ENCODE measurements at places on chromosomes 2 and 18.

- DNase-seq: no peak
These were observed 84.2 kb upstream of the FBXO11 start for GRCh38 chr2:47990503-47990902.

DNA sequence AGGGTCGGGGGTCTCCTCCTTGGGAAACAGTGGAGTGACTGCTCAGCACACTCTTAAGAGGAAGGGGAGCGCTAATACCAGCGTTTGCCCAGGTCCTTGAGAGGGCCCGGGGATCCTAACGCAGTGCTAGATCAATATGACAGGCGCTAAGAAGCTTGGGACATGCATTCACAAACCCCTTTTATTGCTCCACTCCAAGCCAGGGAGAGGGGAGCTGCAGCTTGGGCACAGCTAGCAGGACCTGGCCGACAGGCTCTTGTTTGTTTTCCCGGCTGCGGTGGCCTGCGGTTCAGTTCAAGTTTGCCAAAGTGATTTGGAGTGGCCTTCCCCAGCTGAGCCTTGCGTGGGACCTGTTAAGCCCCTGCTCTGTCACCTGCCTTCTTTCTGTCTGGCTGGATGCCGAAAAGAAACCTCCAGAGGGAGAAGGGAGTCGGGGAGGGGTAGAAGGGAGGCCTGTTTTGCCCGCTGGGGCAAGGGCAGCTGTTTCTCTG is 152.1 kb downstream of the GLI2 start:
- DNase-seq: no peak

- DNase-seq: no peak
These were observed 405.7 kb downstream of the FBXO15 start for GRCh38 chr18:73741946-73742345.

DNA sequence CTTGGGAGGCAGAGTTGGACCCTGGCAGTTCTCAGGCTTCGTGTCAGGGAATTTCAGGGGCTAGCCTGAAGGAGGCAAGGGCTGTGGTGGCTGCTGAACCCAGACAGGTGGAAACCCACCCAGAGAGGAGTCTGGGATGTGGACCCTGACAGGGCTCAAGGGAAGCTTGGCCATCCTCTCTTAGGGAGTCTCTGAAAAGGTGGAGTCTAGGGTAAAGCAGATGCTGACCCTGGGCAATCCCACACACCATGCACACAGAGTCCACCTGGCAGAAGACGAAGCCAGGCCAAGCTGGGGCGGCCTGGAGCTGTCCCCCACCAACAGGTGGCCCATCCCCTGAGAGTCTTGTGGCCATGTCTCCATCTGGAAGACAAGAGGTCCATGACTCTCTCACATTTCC is 41.2 kb upstream of the TEX51 start:
- no peak for DNase-seq

GRCh38 chr2:207073801-207074678 is 91.7 kb downstream of the KLF7 start:
- DNase-seq: no peak

GRCh38 chr2:37324786-37325624 is at the start of gene PRKD3:
PRKD3 (minus strand) TSS chr2:37324833; CDS start chr2:37316524, 8,309 bp downstream.
- DNase-seq: peak; percentile 80

DNA sequence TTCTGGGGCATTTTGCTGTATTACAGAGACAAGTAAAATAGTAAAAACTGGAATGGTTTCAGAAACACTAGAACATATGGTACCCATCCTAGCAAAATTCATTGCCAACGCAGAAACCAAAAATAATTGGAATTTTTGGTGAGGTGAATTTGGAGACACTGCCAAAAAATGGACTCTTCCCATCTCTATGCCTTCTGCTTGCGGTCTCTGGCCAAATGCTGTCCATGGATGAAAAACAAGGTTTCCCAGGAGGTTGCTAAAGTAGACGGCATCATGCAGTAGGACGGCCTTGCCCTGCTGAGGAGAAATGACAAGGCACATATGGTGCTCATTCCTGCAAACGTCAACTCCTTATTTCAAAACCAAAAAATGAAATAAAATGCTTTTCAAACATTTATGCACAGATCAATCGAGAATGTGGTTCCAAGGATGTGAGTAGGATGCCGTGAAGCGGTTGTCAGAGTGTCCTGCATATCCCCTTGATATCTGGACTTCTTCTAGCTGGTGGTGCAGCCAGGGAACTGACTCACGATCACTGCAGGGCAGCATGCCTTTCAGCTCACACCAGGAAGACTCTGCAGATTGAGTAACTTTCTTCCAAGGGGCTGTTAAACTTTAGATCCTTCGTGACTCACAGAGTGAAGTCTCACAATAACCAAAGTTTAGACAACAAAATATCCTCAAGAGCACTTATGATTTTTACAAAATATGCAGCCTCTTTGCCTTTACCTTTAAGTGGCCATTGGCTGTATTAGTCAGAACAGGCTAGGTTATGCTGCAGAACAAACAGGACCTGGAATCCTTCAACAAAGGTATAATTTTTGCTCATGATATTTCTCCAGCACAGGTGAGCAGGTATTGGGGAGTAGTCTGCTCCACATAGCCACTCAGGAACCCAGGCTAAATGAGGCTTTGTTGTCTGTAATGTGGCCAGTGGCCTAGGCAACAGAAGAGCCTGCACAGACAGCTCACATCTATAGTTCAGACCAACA is 149.4 kb upstream of the NDUFV2 start:
- no peak for DNase-seq

GRCh38 chr2:197414039-197414438 is 20.8 kb downstream of the SF3B1 start:
- DNase-seq: no peak

DNA sequence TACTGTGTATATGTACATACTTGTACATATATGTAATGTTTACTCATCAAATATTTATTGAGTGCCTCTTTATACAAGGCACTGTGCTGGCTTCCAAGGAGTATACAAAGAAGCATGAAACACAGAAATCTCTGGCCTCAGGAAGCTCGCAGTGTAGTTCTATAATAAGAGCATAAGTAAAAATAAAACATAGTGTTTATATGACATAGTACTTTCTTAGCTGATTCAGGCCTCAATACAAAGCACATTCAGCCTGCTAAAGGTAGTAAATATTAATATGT is 13.9 kb downstream of the STAMBP start:
- no peak for DNase-seq

GRCh38 chr2:192311701-192312460 is 117.1 kb upstream of the TMEFF2 start:
- DNase-seq: no peak

- no peak for DNase-seq
These were observed 10.5 kb upstream of the AGAP1 start for GRCh38 chr2:235483313-235483712.

DNA sequence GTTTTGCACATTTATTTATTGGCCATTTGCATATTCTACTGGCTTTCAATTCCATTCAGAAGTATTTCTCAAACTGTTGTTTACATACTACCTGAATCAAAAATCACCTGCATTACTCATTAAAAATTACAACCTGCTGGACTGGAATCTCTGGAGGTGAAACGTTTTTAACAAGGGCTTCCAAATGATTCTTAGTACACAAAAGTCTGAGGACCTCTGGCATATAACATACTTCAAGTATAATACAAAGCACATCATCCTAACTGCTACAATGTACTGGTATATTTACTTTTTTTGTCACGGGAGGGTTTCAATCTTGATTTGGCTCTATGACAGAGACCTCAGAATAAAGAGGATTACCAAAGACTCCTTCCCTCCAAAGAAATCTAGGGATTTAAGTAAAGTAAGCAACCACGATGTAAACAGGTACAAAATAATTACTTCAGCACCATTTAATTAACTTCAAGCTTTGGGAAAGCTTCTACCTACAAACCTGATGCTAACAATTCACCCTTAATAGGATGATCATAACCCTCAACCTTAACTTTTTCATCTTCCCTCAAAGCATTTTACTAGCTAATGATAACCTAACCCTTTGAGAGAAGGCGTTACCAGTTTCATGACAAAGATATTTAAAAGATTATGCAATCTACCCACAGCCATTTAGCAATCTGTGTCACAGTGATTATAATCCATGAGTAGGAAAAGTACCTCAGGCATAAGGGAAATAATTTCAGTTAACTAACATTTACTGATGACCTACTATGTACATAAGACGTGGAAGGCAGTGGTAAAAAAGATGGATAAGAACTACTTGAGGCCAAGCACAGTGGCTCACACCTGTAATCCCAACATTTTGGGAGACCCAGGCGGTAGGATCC is 24.7 kb downstream of the ATAD2B start:
- DNase-seq: no peak

- DNase-seq: no peak
These were observed 24.6 kb downstream of the FIGN start for GRCh38 chr2:163711258-163711657.

DNA sequence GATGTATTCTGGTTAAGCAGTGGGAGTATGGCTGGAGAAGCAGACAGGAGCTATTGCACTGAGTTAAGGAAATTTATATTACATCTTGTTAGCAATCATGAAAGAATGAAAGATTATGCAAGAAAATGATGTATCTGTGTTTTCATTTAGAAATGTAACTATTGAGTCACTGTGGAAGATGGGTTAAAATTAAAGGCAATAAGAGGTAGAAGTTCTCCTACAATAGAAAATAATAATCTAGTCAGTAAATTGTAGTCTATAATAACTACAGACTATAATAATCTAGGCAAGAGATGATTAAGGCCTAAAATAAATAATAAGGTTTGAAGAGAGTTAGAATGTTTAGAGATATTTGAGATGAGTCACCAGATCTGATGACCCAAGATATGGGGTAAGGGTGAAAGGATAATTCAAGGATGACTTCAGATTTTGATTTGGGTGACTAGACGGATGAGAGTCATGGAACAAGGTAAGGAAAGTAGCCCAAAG is 371.9 kb upstream of the KCNH7 start:
- no peak for DNase-seq

DNA sequence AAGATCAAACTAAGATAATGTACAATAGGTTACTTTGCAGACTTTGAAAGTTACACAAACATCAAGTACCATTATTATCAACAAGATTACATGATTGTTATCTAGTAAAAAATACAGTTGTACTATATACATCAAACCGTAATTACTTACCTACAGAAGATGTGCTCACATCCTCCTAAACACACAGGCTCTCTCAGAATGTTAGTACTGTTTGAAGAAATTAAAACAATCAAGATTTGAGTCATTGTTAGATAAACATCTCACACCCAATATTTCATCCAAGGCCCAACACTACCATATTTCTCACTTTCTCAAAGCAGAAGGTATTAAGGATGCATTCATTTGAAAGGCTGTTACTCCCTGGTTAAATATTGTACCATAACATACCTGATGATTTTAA is 12.6 kb downstream of the BARD1 start:
- no peak for DNase-seq

GRCh38 chr2:212892193-212892592 is 259.2 kb downstream of the IKZF2 start:
- DNase-seq: no peak

GRCh38 chr18:6362559-6363129 is 52.1 kb downstream of the L3MBTL4 start:
- DNase-seq: no peak

- no peak for DNase-seq
These were observed 6.4 kb downstream of the ATL2 start for GRCh38 chr2:38370664-38371063.

DNA sequence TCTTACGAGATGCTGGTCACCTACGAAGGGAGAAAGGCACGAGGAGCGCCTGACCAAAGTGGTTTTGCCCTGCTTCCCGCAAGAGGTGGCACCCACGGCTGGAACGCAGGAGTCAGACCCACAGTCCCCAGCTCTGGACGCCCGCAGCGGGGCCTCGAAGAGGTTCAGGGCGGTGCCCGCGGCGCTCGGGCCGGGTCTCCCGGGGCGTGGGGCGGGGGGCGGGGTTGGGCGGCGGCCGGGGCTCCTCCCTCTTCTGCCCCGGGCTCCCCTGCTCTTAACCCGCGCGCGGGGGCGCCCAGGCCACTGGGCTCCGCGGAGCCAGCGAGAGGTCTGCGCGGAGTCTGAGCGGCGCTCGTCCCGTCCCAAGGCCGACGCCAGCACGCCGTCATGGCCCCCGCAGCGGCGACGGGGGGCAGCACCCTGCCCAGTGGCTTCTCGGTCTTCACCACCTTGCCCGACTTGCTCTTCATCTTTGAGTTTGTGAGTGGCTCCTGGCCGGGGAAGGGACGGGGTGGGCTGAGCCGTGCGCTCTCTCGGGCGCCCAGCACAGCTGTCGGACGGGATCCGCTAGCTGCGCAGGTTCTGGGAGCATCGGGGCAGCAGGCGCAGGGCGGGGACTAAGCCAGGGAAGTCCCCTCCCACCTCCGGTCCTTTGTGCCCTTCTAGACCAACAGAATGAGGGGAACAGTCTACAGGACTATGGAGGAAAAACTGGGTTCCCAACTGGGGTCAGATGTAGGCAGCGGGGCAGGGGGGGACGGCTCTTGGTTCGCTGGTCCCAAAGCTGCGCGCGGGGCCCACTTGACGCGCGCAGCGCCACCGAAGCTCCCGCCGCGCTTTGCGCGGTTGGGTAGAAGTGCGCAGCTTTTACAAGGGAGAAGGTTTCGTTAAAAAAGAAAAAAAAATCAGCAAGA is at the start of gene MAL:
Gene MAL (plus strand): TSS at position 303 of the 914 bp plus-strand sequence. CDS start 85 bp downstream, at position 388.
- no peak for DNase-seq

GRCh38 chr2:199431746-199432213 is 26.0 kb downstream of the SATB2 start:
- DNase-seq: no peak

DNA sequence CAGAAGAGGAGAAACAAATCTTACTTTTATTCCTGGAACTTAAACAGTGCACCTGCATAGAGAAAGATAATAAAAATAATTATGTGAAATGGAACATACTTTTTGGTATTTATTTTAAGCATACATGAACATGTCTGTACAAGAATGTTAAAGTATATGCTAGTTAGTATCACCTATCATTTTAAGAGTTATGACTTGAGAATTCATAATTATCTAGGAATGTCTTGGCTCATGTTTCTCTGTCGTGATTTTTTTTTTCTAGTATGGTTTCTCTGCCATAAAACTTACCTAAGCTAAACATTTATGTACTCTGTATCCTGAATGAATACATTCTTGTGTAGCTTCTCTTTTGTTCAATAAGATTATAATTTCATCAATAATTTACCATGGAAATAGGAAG is 4.2 kb downstream of the SERPINB7 start:
- no peak for DNase-seq

GRCh38 chr2:170176212-170176611 is 1.7 kb upstream of the MYO3B start:
- DNase-seq: no peak

DNA sequence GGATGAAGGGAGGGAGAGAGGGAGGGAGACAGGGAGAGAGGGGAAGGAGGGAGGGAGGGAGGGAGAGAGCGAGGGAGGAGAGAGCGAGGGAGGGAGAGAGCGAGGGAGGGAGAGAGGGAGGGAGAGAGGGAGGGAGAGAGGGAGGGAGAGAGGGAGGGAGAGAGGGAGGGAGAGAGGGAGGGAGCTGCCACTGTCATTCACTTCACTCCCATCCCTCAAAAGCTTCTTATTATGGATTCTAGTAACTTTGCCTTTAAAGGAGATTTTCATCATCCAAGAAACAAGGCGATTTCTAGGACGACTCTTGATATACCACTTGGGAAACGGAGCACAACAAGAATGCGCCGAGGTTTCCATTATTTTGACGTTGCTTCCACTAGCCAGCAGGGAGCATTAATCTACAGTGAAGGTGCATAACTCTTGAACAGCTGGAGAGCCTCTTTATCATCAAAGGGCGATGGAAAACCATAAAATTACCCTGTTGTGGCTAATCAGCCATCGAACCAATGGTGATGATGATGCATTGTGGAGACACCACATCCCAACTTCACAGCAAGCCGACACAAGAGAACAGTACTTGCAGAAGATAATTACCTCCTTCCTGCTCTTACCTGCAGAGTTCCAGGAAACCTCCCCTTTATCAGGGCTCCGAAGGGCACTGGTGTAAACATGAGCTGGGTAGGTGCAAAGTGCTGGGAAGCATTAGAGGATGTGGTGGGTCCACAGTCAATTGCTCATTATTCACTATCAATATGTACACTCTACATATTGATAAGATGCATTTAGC is 130.5 kb downstream of the EIPR1 start:
- DNase-seq: no peak
